ENCODE measurements at places on chromosomes 13 and 19.

DNA sequence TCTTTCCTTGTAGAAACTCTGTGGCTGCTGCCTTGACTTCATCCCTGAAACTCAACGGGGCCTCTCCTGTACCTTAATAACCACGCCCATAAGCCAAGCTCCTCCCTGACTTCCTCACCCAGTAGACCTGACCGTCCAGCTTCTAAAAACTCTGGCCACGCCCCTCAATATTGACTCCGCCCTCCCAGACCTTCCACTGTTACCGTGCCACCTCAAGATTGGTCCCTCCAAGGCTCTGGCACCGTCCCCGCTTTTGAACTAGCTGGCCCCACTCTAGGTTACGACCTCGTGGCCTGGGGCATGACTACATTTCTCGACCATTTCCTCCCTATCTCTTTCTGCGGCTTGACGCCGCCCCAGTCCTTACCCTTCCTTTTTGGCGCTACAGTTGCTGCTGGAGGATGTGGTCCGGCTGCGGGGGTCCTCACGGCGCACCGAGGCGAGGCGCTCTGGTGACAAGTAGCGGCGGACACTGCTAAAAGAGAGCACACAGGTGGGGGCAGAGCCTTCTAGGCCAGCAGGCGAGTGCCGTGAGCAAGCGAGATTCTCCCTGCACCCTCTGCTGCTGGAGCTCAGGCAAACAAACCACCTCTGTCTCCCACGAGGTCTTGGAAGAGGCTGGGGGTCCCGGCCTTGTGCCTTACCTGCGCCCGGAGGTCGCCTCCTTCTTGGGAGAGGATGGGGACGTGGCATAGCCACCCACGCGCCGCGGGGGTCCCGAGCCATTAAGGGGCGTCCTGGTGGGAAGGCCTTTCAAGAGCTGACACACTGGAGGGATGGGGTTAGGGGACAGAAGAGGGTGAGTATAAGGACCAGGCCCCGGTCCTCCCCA lies 2.3 kb upstream of the EML2 start:
- DNase-seq: peak; percentile 55

GRCh38 chr19:55005684-55006488 lies 32.2 kb downstream of the GP6 start:
- peak; percentile 20 for DNase-seq

- DNase-seq: no peak
Measured at GRCh38 chr13:31747291-31747690, 8.0 kb downstream of the RXFP2 start.

DNA sequence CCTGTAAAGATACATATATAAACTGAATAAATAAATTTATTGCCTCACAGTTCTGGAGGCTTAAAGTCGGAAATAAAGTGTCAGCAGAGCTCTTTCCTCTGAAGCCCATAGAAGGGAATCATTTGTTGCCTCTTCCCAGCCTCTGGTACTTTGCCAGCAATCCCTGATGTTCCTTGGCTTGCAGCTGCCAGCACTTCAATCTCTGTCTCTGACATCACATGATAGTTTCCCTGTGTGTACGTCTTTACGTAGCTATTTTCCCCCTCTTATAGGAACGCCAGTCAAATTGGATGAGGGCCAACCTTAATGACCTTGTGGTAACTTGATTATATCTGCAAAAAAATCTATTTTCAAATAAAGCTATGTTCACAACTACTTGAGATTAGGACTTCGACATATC lies 250.9 kb downstream of the LIG4 start:
- no peak for DNase-seq

DNA sequence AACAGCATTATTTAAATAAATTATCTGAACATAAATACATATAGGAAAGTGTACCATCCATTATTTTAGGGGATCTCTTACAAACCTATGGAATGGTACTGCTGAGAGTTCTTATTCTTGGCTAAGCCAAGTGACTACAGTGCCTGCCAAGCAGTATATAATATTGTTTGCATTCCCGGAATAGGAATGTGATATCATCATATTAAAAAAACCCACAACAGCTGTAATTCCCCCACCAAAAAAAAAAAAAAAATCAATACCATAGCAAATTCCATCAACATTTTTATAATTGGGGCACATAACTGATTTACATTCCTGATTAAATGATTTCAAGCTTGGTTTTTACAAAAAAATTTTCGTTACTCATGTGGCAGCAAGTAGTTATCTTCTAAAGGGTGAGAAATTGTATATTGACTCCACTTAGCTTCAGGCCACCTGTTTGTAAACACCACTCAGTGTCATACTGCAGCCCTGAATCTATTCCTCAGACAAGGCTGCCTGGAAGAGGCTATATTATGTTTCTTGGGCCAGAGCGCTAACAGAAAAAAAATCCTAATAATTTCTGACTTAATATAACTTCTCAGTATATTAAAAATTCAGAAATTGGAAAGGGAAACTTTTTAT lies 278.1 kb downstream of the DNAJC15 start:
- no peak for DNase-seq

GRCh38 chr13:99217461-99218110 lies 16.9 kb downstream of the UBAC2 start:
- no peak for DNase-seq

Measured in astrocyte of the hippocampus (primary cell).